ENCODE measurements at places on chromosomes 11 and 22.

DNA sequence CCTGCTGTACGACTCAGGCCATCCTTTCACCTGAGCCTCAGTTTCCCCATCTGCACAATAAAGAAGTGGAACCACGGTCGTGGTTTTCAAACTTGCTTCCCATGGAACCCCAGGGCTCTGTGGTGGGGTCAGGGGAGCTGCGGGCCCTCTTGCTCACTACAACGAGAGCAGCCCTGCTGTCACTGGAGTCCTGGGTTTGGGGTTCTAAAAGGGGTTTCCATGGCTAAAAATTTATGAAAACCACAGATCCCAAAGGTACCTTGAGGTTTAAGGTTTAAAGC is 45.4 kb upstream of the CARS1 start:
- DNase-seq: no peak

DNA sequence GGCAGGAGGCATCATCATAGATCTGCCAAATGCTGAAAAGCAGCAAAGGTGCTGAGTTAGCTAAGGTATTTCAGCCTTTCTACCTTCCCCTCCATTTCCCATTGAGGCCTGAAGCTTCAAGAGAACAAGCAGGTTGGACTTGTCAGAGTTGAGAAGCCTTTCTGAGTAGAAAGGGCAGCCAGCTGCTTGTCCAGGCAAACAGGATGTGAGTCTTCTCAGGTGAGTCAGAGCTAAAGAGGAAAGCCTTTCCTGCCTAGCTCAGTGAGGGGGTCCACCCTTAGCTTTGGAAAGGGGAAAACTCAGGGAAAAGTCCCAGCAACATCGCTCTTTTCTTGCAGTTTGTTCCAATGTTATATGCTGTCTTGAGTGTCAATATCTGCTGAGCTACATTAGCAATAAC is 13.2 kb upstream of the MPZL2 start:
- DNase-seq: no peak

DNA sequence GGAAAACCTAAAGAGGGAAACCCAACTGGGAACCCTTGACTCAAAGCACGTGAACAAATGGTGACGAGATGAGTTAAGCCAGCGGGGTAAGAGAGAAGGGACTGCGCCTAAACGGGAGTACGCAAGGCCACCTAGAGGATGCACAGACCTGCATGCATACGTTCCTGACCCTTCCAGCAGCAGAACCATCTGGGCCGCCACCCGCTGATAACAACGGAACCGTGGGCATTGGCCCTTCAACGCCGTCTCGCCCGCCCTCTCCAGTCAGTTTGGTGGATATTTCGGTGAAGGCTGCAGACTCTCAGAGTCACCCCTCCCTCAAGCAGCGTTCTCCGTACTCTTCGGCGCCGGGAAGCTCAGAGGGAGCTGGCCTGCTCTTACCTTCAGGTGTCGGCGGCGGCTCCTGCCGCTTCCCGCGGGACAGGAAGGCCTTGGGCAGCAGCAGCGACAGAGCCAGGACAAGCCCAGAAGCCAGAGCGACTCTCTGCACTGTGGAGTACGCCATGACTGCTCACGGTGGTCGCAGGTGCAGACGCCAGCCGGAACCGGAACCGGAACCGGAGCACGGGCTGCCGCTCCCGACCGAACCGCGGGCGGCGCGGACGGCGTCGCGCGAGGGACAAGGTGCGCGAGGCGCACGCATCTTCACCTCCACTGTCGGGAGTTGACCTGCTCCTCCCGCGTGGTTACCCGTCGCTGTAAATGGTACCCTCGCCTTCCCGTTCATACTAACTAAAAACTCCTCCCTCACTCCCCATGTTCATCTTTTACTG is at the start of gene RIC3:
Gene RIC3 (minus strand): TSS at position 541 of the 773 bp plus-strand sequence. CDS start 36 bp downstream, at position 505.
- DNase-seq: no peak

DNA sequence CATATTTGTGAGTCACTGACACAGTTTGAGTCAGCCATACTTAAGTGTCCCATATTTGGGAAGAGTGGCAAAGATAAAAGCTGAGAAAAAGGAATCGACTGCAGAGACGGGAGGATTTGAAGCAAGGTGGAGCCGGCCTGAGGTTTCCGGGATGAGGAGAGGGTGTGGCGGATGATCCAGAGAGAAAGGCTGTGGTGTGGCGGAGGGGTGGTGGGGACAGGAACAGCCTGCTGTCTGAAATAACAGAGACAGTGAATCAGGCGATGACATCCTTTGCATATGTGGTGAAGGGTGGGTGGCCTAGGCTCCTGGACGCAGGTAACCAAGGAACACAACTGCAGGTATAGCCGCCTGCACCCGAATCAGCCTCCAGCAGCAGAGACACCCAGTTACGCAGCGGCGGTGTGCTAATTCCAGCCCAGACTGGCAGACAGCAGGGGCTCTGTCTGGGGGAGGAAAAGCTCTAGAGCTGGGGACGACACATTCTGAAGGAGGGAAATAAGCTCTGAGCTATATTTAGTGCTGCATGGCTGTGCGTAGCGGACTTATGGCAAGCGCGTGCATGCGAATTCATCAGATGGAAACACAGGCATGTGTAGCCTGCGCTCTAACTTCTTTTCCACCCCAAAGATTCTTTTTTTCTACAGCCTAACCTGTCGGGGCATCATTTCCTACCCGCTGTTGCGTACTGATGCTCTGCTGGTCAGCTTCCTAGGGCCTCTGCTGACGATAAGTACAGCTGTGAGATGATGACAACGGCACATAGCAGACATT is 62.7 kb upstream of the BARX2 start:
- DNase-seq: no peak

DNA sequence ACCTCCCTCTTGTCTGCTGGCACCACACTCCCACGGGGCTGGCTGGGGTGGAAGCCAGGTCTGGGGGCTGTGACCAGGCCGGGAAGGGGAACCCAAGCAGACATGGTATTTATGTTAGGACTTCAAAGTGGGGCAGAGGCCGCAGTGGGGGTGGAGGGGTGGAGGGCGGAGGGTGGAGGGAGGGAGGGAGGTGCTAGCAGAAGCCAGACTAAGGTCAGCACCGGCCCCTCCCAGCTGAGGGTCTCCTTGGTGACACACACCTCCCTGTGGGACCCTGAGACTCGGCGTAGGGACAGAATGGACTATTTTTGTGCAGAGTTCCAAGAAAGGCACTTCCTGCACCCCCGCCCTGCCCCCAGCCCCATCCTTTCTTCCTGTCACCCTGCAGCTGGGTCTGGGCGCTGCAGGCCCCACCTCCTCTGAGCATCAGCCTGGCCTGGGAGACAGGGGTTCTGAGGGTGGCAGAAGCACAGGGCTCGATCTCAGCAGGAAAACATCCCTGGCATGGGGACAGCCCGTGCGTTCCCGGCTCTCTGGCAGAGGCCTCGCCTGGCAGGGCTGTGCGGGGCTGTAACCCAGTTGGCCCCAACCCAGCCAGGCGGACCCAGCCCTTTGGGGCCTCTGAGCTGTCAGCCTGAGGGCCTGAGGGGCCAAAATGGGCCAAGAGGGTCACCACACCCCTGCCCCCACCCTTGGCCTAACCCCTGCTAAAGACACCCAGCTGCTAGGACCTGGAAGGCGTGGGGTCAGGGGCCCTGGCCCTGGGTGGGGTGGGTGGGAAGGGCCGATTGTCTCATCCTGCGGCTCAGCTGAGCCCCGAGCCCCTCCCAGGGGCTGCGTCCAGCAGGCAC is 9.6 kb upstream of the CD248 start:
- DNase-seq: no peak

Measured in SIG-M5 (cell line).